ENCODE measurements at places on chromosomes 2 and 18. TPM values are rescaled to one million over a fixed set of nuclear protein-coding genes. Genes with fewer than 3 reads are reported as not detected.

Gene LCT
- total RNA-seq, result 0.31 TPM

Gene GPR155
- total RNA-seq, result 15.3 TPM

Gene DIPK1C
- total RNA-seq, result not detected

Gene SLC66A2
- total RNA-seq, result 14.4 TPM

Gene COL4A4
- total RNA-seq, result 0.38 TPM

Gene IFT172
- 37.3 TPM for total RNA-seq

Gene C1QL2
- 0.49 TPM for total RNA-seq

Gene GALNT3
- 0.46 TPM for total RNA-seq

Gene SLC4A1AP
- total RNA-seq, result 29.5 TPM

Gene ADD2
- total RNA-seq, result 45.5 TPM

Gene EML6
- 23.2 TPM for total RNA-seq

Gene UGT1A10
- total RNA-seq, result not detected

Gene SPHKAP
- 4.8 TPM for total RNA-seq

Gene FTCDNL1
- total RNA-seq, result 1.4 TPM

Gene ARHGAP15
- total RNA-seq, result 0.33 TPM

Gene SLC38A11
- not detected for total RNA-seq

Gene SPP2
- not detected for total RNA-seq

Gene AGXT
- 0.26 TPM for total RNA-seq

Gene INHBB
- 0.17 TPM for total RNA-seq

Gene PCARE
- total RNA-seq, result 0.59 TPM

Gene GNLY
- 0.14 TPM for total RNA-seq

Gene SPATA3
- not detected for total RNA-seq

Gene DLX1
- total RNA-seq, result 0.10 TPM

Gene CYBRD1
- total RNA-seq, result 1.9 TPM

Gene PTCD3
- 178 TPM for total RNA-seq

Gene POTEE
- 0.24 TPM for total RNA-seq

Measured in motor neuron (in vitro differentiated cells).